ENCODE measurements at places on chromosomes 16 and 17.

DNA sequence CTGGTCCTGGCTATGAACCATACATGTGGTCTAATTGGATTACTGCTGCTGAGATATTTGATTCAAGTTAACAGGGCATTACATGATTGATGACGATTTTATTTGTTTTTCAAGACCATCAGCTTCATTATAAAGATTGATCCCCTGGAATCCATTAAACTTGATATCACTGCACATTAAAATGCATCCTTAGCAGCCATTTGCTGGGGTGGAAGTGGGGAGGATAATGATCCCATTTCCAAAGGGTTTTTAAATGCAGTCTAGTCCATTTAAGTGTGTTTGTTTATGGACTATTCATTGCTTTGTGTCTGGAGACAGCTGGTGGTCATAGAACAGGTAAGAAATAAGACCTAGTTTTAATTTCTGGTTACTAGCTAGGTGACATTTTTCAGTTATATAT lies 40.9 kb downstream of the ADAMTS18 start:
- no peak for DNase-seq

DNA sequence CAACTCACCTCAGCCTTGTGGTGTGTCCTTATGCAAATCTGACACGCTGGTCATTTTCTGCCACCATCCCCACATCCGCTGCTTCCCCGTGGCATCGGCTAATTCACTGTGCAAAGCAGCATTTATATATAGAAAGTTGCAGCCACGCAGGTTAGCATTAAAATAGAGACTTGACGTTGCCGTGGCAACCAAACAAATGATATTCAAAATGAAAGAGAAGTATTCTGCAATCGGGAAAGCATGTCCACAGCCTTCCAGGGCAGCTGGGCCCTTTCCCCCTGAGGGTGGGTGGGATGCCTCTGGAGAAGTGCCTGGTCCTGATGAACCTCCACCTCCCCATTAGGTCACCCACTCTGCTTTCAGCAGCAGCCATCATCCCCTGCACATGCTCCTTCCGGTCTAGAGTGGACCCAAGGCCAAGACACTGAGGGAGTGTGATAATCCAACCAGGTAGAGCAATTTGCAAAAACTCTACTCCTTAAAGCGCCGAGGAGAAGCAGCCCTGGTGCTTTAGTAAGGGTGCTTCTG lies 138.7 kb downstream of the GAS7 start:
- no peak for DNase-seq

DNA sequence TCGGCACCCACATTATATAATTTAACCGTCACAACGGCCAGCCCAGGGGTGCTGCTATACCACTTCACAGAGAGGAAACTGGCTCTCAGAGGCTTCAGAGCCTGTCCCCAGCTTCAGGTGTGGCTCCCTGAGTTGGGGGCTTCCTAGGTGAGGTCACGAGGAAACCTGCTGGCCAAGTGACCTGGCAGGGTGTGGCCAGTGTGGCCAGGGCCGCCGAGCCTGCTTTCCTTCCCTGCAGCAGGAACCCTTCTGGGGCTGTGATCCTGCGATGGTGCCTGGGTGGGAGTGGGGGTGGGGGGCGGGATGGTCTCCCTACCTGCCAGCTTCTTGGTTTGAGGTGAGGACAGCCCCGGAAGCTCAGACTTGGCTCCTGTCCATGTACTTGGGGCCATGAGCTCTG lies 39.9 kb downstream of the ADCY7 start:
- no peak for DNase-seq

- DNase-seq, result no peak
Measured at GRCh38 chr16:54385141-54385540, 98.6 kb upstream of the IRX3 start.

GRCh38 chr17:77380395-77381184 lies 239.8 kb downstream of the SEC14L1 start:
- DNase-seq, result no peak

DNA sequence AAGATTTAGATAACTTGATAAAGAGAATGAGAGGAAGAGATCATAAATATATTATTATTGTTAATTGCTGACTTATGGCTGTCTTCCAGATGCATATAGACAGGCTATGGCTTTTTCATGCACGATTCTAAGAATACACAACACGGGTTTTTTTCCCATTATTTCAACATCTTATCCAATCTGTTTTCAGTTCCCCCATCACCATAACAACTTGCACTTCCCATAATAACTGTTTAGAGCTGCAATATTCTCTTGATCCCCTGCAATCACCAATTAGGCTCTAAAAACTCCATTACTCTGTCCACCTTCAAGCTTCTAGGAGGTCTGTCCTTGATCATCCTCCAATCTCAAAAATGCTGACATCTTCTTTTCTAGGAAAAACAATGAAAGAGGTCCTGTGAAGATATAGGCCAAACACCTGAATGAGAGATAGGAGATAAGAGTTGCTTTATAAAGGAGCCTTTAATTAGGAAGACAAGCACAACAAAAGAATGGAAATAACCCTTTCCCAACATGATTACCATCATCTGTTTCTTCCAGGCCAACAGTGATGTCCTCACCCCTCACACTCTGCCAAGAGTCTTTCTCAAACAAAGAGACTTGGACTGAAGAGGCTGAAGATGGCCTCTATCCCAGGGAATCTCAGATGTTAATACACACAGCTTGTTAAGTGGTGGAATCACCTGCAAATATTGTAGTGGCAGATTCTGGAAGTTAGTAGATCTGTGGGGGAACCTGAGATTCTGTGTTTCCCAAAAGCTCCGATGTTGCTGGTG lies 32.2 kb upstream of the CCL2 start:
- DNase-seq, result no peak

DNA sequence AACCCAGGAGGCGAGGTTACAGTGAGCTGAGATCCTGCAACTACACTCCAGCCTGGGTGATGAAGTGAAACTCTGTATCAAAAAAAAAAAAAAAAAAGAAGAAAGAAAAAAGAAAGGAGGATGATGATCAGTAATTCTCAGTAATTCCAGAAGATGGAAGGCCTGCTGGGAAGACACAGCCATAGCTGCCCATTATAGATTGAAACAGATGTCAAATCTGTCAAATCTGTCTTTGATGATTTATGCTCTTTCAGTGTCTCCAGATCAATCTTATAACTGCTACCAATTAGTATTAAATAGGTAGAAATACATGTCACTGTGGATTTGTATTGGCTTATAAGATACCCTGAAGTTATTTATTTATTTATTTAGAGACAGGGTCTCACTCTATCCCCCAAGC lies 42.9 kb upstream of the CPPED1 start:
- DNase-seq, result no peak

GRCh38 chr17:3585826-3586225 lies 23.4 kb downstream of the TRPV1 start:
- no peak for DNase-seq

GRCh38 chr17:73586275-73586832 lies 57.9 kb downstream of the SDK2 start:
- no peak for DNase-seq

DNA sequence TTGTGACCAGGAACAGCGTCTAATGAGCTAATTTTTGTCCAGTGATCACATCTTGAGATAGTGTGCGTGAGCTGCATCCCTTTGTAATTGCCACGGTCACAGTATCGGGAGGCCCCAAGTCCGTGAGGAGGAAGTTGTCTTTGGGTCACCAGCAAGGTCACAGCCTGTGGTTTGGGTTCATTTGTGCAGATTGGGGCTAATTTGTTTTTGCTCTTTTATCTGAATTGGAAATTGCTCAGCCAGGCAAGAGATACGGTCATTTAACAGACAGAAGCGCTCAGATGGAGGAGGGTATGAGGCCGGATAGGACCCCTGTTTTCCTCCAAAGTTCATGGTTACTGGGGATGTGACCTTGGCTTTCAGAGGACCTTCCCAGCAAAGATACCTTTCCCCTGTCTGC lies 174.1 kb downstream of the SNX29 start:
- no peak for DNase-seq

GRCh38 chr16:88477631-88478519 lies 24.8 kb downstream of the ZFPM1 start:
- DNase-seq, result peak; percentile 58

- peak; percentile 81 for DNase-seq
Measured at GRCh38 chr17:29567554-29568330, 759 bp upstream of the TP53I13 start.

GRCh38 chr17:36728030-36728991 lies 126.9 kb downstream of the MRM1 start:
- DNase-seq, result peak; percentile 7

- no peak for DNase-seq
Measured at GRCh38 chr16:85753976-85754375, 3.1 kb upstream of the C16orf74 start.

- peak; percentile 31 for DNase-seq
Measured at GRCh38 chr16:83842756-83843507, 35.2 kb downstream of the HSBP1 start.

DNA sequence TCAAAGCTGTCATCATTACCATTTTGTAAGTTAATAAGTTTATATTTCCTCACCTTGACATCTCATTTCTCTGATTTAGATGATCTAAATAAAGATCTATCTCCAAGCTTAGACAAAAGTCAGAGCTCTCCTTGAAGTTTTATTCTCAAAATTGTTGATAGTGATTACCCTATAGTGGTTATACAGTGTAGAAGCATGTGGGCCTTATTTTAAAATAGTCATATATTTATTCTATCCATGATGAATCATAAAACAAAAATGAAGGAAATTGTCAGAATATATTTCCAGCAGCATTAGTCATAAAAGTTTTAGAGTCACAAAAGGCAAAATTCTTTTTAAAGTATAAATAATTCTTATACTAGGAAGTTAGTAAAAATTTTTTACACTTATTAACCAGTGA lies 49.0 kb downstream of the RHOT1 start:
- DNase-seq, result no peak

DNA sequence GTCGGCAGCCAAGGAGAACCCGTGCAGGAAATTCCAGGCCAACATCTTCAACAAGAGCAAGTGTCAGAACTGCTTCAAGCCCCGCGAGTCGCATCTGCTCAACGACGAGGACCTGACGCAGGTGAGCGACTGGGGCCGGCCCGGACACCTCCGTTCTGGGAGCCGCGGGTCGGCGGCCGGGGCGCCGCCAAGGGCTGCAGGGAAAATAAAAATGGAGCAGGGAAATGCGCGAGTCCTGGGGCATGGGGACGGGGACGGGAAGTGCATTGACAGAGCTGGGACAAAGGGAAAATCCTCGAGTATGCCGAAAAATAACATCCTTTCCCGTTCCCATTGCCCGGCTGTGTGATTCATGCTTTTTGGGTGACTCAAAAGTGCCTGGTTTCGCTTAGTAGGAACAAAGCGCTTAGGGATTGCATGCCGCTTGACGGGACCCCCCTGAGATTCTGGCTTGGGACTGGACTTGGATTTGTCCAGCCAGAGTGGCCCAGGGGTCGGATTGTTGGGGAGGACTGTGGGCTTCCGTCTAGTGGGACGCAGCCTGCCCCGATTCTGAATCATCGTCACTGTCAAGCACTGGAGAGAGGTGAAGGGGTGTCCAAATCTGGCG lies 699 bp downstream of the MPRIP start:
- no peak for DNase-seq

GRCh38 chr16:73036074-73036826 lies 11.7 kb downstream of the ZFHX3 start:
- DNase-seq, result no peak

GRCh38 chr17:45172541-45173286 lies 11.0 kb downstream of the HEXIM2 start:
- peak; percentile 64 for DNase-seq

- no peak for DNase-seq
Measured at GRCh38 chr16:59067205-59067604, 333.1 kb upstream of the GOT2 start.

- DNase-seq, result no peak
Measured at GRCh38 chr17:70021726-70022125, 53.3 kb upstream of the KCNJ16 start.

DNA sequence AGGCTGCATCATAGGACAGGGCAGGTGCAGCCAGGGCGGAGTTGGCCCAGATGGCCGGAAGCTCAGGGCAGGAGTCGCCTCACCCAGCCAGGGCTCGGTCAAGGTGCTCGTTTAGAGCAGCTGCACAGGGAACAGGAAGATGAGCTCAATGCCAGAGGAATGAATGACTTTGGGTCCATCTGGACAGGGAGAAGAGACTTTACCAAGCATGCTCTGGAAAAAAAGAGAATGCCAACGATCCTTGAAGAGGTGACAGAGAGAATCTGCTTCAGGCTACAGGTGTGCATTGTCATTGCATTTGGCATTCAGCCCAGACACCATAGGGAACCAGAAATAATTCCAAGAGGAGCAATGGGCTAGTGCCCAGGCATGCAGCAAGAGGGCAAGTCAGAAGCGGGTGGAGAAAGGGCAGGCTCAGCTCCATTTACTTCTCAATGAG lies 6.7 kb upstream of the MPP3 start:
- no peak for DNase-seq

- DNase-seq, result no peak
Measured at GRCh38 chr17:46832331-46832821, 13.9 kb upstream of the WNT3 start.

DNA sequence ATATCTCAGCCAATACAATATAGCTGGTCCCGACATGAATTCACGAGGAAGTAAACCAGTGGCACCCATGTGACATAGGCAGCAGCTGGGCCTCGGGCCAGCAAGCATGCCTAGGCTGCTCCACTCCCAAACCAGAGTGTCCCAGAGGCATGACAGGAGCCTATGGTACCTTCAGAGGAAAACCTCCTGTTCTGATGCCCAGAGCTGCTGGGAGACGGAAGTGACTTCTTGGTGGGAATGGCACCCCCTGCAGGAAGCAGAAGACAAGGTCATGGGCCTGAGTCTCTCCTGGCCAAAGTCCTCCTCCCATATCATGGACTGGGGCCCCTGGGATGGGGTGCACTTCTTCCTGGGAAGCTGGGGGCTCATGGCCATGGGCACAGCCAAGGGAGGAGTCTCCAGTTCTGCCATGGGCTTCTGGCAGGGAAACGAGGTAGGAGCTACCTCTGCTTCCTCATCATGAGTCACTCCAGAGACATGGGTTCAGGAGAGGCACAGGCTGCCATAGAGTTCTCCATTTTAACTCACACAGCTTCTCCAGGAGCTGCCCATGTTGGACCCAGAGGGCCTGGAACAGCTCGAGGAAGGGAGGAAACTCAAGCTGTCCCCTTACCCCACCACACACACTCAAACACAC lies 13.4 kb downstream of the FBF1 start:
- peak; percentile 7 for DNase-seq

- DNase-seq, result peak; percentile 42
Measured at GRCh38 chr16:73196670-73197069, 148.7 kb upstream of the ZFHX3 start.

- no peak for DNase-seq
Measured at GRCh38 chr17:73949903-73950592, 253.4 kb upstream of the RPL38 start.

DNA sequence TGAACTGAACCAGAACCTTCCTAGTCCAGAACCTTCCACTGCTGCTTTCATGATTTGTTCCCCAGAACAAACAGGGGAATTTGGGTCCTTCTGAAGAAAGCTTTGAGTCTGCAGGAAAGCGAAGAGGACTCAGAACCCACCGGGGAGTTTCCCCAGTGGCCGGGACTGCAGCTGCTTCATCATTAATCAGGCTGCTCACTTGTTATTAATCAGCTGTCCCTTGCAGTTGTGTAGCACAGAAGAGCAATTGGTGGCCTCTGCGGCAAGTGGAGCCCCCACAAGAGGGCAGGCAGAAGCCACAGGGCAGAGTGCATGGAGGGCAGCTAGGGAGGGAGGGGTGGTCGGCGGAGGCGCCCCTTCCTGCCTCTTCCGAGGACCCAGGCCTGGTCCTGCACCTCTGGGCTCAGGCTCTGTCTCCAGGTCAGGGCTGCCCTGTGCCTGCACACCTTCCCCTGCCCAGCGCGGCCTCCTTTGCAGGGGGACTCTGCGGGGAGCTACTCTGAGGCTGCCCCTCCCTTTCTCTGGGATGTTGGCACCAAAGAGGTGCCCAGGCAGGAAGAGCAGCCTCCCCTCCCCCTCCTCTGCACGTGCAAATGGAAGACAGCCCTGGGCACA lies 6.9 kb downstream of the CCL17 start:
- DNase-seq, result no peak

Data from CD4-positive, alpha-beta T cell treated with Interferon alpha-2 for 1 hour (primary cell).